Activated CD4-positive, alpha-beta T cell treated with anti-CD3 and anti-CD28 coated beads, Interleukin-2, Interleukin-4, amounts not matched to agents 100 ng/mL and 50 ng/mL, durations not matched to agents 16 hours and 8 hours (primary cell): ENCODE measurements at places on chromosomes 16 and 17.

GRCh38 chr16:80509872-80510271 is 30.9 kb upstream of the DYNLRB2 start:
- DNase-seq: no peak

- DNase-seq: no peak
Observed at GRCh38 chr17:31538080-31538762, 146.7 kb downstream of the RAB11FIP4 start.

DNA sequence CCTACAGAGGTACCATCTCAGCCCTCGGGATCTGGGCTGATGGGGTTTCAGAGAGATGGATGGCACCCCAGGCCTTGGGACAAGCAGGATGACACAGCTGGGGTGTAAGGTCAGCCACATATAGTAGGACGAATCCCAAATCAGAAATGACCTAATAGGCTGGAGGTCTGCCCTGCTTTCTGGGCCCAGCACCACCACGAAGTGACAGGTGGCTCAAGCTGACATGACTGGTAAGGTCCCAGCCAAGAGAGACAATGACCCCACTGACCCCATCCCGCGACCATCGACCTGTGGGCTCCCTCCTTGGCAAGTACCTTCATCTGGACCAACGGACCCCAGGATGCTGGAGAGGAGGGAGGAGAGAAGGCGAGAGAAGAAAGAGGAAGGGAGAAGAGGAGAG is 15.6 kb downstream of the CAMKK1 start:
- no peak for DNase-seq

- DNase-seq: no peak
Observed at GRCh38 chr17:511001-511698, 158.5 kb upstream of the RPH3AL start.

DNA sequence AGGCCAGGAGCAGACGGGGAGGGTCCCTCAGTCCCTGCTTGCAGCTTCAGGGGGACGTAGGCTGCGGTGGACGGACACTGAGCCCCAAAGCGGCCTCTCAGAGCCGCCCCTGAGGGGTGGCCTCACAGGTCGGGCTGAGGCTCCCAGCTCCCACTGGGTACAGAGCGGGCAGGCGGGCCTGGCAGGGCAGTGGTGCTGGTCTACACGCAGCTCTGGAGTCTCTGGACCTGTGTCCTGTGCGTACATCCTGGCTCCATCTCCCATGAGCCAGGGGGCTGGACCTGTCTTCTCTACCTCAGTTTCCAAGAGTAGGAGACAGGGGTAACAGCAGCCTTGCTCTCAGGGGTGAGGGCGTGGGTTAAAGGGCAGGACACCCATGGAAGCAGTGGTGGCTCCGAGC is 1.7 kb downstream of the DPEP1 start:
- DNase-seq: no peak

GRCh38 chr16:50067290-50067853 is 1.6 kb downstream of the HEATR3 start:
- DNase-seq: peak; percentile 50

GRCh38 chr17:74424117-74424516 is 7.8 kb upstream of the GPRC5C start:
- DNase-seq: no peak

- no peak for DNase-seq
Observed at GRCh38 chr17:80743181-80743771, 198.6 kb downstream of the RPTOR start.

GRCh38 chr16:23608194-23608593 is 12.1 kb upstream of the NDUFAB1 start:
- DNase-seq: no peak

DNA sequence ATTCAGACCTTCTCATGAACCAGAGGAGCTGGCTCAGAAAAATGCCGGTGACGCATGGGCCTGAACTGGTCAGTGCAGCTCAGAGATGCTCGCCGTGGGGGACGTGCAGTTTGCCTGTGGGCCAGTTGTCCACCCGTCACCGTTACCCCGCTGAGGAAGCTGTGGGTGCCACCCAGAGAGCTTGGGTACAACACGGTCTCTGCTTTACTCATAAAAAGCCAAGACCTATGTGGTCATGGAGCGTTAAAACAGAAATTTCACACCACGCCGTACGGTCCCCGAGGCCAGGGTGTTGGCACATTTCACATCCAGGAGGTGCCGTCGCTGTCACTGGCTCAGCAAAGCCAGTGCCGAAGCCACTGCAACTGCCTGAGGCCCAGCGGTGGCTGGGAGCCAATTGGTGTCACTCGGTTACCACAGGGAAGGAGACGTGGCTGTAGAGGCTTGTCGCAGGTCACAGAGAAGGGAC is 120.9 kb downstream of the METRNL start:
- peak; percentile 90 for DNase-seq

- DNase-seq: peak; percentile 20
Observed at GRCh38 chr17:61393550-61393903, 6.1 kb upstream of the TBX2 start.

- DNase-seq: peak; percentile 54
Observed at GRCh38 chr16:15055141-15056053, 477 bp downstream of the NTAN1 start.

- no peak for DNase-seq
Observed at GRCh38 chr17:55859301-55859795, 108.5 kb downstream of the PCTP start.

DNA sequence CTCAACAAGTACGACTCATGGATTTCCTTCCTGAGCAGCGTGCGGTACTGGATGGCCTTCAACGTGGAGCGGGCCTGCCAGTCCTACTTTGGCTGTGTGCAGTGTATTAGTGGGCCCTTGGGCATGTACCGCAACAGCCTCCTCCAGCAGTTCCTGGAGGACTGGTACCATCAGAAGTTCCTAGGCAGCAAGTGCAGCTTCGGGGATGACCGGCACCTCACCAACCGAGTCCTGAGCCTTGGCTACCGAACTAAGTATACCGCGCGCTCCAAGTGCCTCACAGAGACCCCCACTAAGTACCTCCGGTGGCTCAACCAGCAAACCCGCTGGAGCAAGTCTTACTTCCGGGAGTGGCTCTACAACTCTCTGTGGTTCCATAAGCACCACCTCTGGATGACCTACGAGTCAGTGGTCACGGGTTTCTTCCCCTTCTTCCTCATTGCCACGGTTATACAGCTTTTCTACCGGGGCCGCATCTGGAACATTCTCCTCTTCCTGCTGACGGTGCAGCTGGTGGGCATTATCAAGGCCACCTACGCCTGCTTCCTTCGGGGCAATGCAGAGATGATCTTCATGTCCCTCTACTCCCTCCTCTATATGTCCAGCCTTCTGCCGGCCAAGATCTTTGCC is 9.0 kb downstream of the HAS3 start:
- no peak for DNase-seq

GRCh38 chr17:7971651-7972050 is 30.8 kb upstream of the GUCY2D start:
- DNase-seq: no peak

- DNase-seq: no peak
Observed at GRCh38 chr16:79077346-79077745, 523.2 kb downstream of the MAF start.

- DNase-seq: peak; percentile 42
Observed at GRCh38 chr17:58755577-58756245, at the start of gene PPM1E. Gene PPM1E, plus strand, starts transcription at chr17:58755854.

GRCh38 chr16:58515871-58516767 is 802 bp downstream of the SETD6 start:
- DNase-seq: peak; percentile 49

GRCh38 chr17:76735586-76736348 is 1.4 kb downstream of the SRSF2 start:
- DNase-seq: no peak

- no peak for DNase-seq
Observed at GRCh38 chr16:72970656-72971055, 77.3 kb downstream of the ZFHX3 start.

- DNase-seq: no peak
Observed at GRCh38 chr17:82367724-82368524, 3.6 kb upstream of the UTS2R start.

- no peak for DNase-seq
Observed at GRCh38 chr17:72872396-72872795, 220.1 kb downstream of the SLC39A11 start.

- no peak for DNase-seq
Observed at GRCh38 chr17:67532326-67532871, 155.3 kb downstream of the PITPNC1 start.

GRCh38 chr17:48137656-48138055 is 30.1 kb downstream of the SNX11 start:
- DNase-seq: no peak

DNA sequence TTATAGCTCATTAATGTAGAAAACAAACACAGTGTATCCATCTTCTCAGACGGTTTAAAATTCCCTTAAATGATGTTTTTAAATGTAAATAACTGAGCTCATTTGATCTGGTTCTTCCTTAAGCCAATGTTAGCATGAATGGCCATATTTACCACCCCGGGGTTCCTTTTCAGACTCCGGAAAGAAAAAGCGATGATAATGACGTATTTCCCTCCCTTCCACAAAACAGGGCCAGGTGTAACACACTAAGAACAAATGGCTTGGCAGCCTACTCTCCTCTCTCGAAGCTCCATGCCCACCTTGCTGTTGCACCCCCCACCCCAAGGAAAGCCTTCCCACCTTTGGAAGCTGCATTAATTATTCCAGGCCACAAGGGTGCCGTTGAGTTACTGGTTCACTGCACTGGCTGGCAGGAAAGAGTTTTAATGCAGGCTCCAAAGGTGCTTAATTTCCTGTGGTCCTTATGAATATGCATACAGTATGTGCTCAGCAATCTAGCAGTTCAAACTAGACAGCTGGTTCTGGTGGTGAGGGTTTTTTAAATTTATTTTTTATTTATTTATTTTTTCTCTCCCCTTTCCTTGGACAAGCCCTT is 378.9 kb downstream of the WWOX start:
- peak; percentile 5 for DNase-seq

GRCh38 chr16:85722128-85722893 is 28.6 kb downstream of the C16orf74 start:
- no peak for DNase-seq

DNA sequence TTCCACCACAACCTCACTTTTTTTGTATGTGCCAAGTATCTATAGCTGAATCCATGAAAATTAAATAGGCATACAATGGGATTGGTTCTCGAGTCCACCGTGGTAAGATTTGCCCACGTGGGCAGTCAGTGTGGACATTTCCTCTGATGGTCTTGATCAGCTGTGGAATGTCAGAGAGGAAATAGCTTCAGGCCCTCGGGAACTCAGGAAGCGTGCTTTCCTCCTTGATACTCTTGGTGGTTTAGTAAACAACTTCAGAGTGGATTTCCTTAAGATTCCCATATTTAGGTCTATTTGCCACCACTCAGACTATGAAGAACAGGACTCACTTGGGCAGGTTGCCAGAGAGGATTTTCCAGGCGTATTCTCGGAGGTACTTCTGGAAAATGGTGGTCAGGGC is 152.5 kb downstream of the VPS53 start:
- DNase-seq: no peak

DNA sequence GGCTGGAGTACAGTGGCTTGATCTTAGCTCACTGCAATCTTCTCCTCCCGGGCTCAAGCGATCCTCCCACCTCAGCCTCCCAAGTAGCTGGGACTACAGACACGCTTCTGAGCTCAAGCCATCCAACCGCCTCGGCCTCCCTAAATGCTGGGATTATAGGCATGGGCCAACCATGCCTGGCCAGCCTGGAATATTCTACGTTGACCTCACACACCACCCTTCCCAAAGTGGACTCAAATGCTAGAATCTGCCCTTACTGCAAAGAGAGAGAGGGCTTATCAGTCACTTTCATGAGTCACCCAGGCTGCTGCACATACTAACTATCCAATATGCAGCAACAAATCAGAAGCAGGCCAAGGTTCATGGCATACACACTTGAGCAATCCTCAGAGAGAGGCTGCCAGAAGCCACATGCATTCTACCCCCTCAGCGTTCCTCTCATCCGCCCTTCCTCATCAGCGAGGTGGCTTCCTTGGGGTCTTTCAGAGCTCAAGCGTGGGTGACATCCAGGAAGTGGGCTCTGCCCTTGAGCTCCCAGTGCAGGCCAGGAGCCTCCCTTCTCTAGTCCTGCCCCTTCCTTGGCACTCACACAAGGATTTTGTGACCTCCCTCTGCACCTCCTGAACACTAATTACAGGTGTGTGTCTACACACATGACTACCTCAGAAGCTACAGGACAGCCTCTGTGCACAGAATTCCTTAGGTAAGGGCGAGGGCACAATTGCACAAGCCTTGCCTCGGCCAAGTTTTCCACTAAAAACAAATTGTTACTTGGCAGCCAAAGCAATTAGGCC is 24.8 kb upstream of the SIAH1 start:
- DNase-seq: no peak

GRCh38 chr17:559551-560431 is 154.8 kb downstream of the VPS53 start:
- DNase-seq: no peak

DNA sequence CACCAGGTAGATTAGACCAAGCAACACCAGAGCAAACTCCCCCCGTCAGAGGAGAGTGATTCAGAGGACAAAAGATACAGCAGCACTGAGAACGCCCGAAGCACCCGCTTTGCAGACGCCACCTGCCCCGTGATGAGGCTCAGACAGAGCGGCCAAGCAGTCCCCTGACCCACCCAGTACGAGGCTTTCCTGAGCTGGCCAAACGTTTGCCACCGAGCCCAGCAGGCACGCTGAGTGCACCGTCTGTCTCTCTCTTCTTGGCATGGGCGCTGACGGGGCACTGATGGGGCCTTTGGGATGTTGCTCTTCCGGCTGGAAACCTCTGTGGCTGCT is 19.4 kb upstream of the WDR45B start:
- DNase-seq: no peak

DNA sequence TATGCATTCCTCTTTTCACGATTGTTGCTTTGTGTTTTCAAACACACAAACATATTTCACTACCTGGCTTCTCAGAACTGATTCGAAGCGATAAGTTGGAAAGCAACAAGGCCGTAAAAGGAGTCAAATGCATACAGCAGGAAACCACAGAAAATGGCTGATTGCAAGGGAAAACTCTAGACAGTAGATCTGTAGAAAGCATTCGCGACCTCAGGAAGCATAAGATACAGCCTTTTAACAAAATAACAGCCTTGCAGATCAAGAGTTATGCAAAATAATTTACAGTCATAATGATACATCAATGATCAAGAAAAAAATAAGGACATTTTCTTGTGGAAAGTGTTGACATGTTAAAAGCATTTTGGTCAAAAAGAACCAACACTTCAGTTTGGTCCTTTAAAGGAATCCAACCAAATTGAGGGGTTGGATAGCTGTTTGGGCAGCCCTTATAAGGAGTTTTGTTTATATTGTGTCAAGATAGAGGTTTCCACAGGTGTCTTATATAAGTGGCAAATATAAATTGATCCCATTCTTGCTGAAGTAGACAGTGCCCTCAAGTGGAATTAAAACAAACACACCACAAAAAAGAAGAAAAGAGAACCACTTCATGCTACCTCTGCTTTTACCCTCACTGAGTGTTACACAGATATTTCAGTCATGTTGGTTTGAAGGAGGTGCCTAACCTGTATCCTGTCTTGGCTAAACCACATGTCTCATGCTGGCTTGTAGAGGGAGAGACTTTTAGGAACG is 5.5 kb downstream of the CYLD start:
- peak; percentile 82 for DNase-seq

- DNase-seq: peak; percentile 39
Observed at GRCh38 chr16:67246756-67247191, 507 bp downstream of the FHOD1 start.

GRCh38 chr16:1929105-1929504 is 10.9 kb upstream of the HS3ST6 start:
- DNase-seq: no peak

GRCh38 chr16:11393861-11394592 is 48.8 kb downstream of the RMI2 start:
- DNase-seq: no peak
